Omental fat pad (tissue), 4 donors: ENCODE measurements at places on chromosomes 2 and 18.

DNA sequence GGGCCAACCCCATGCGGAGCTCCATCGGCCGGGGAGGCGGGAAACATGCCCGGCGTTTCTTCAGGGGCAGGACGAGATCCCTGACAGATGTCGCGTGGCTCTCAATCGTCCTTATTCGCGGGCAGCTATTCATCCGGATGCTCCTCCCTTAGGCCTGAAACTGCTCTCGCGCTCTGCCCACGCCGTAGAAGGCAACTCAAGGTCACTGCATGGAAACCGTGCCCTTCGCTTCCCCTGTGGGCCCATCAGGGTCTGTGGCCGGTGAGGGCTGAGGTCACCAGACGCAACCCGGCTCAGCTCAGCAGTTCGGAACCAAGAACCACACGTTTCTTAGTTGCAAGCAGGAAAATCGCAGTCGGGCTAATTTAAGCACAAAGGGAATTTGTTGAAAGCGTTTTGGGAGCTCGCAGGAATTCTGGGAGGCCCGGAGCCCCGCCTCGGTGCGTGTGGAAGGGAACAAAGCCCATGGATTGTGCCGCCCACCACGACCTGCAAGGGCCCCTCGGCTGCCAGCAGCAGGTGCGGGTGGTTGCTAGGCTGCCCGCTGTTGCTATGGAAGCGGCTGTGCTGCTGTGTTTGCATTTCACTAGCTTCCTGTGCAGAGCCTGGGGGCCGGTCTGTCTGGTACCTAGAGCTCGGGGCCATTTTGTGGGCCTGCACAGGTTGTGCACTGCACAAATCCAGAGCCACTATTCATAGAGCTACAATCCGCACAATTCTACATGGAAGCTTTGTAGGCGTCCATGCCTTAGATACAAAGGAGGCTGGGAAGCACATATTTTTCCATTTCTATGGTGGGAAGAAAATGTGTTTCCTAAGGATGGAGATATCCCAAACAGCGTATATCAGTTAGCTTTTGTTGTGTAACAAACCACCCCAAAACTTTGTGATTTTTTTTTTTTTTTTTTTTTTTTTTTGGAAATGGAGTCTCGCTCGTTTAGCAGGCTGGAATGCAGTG is 6.0 kb upstream of the ALLC start:
- DNase-seq: no peak

GRCh38 chr2:113672326-113672932 is 45.4 kb downstream of the RABL2A start:
- no peak for DNase-seq

- DNase-seq: no peak
Measured at GRCh38 chr2:84493514-84493913, 22.8 kb upstream of the DNAH6 start.

GRCh38 chr2:204380141-204380881 is 165.0 kb upstream of the PARD3B start:
- DNase-seq: no peak

DNA sequence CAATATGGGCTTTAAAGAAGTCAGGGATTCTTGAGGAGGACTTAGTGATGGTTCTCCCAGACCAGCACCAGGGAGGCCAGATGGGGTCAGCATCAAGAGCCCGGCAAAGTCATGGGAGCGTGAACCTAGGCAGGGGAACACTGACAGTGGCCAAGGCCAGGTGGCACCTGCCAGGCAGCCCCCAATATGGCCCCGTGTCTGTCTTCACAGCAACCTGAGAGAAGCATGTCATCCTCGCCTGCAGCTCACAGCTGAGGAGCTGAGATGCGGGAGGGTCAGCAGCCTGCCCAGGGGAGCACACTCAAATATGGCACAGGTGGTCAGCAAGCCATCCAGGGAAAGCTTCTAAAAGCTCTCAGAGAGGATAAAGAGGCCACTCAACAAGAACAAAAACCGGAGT is 105.7 kb upstream of the GPC1 start:
- DNase-seq: no peak

GRCh38 chr2:204346906-204347305 is 198.4 kb upstream of the PARD3B start:
- no peak for DNase-seq

DNA sequence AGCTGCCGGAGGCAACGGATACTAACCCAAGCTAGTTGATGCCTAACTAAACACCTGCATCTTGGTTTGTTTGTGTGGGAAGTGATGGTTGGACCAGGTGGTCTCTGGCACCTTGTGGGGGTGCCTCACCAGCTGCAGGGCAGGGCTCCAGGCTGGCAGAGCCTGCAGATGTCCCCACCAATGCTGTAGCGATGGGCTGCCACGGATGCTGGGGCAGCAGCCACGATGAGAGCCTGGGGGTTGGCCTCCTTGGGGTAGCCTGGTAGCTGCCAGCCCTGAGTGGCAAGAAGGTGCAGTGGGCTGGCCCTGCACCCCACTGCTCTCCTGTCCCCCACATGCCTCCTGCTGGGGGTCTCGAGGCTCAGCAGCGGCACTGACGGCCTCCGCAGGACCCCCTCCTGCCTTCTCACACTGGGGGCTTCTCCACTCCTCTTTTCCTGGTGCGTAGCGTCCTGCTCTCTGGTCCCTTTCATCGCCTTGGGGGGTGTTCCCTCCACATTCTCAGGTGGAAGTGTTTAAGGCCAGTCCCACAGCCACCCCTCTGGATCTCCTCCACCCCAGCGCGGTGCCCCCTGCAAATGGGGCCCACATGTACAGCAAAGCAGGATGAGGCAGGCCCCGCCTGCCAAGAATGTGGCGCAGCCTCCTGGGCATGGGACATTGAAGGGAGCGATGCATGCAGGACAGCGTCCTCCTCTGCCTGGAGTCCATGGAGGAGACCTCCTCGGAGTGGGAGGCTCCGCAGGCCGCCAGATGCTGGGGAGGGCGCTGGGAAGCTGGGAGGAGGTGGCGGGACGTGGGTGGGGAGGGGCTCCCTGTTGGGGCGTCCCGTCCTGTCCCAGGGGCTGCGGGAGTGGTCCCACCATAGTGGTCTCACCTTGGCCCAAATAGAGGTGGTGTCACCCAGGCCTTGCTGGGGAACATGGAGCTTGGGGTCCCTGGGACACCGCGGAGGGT is 173.1 kb downstream of the ASB1 start:
- DNase-seq: no peak

DNA sequence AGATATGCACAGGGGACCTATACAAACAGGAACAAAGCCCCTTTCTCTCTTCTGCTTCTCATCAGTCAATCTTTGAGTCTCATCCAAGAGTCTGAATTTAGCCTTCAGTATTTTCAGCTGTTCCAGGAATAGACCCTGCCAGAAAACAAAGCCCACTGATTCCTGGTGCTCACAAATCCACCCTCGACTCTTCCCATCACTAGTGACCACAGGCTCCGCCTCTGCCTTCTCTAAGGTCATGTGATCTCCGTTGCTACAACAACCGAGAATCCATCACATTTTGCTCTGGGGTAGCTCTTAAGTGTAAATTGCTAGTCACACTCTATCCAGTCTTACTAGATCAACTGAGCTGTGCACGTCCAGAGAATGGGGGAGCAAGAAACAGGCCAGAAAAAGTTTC is 46.4 kb upstream of the SPTBN1 start:
- DNase-seq: no peak

- DNase-seq: no peak
Measured at GRCh38 chr2:85409845-85410583, at the start of gene CAPG. TSS of gene CAPG (minus strand) at chr2:85410366. CDS start at chr2:85402145, 8,221 bp downstream.

DNA sequence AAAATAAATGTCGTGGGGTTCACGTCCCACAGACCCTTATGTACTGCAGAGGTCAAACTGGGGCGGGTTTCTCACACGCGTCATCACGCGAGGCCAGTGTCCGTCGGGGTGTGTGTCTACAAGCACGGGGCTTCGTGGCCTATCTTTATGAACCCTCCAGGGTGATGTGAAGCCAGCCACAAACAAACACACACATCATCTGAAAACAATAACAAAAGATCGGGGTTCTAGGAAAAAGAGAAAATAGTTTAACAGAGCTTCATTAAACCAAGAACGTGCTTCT is 23.3 kb downstream of the LDLRAD4 start:
- DNase-seq: no peak

DNA sequence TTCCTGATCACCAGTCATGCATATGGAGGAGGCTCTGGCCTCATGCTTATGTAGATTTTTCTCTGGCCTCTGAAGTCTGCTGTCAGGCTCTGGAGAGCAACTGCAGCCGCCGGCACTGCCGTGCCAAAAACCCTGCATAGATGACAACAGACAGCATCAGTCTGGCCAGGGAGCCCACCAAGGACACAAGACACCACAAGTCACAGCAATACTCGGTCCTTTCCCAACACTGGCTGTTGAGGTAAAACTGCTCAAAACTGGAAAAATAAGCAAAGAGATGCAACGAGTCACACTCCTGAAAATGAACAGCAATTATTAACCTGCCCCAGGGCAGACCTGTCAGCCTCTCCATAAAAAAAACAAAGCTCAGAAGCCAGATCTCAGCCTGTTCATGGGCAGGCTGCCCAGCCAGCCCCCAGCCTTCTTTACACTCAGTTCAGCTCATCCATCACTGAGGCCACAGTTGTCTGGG is 186.0 kb upstream of the RAB6C start:
- DNase-seq: no peak
